T-helper 2 cell (primary cell): ENCODE measurements at places on chromosomes 11 and 22.

DNA sequence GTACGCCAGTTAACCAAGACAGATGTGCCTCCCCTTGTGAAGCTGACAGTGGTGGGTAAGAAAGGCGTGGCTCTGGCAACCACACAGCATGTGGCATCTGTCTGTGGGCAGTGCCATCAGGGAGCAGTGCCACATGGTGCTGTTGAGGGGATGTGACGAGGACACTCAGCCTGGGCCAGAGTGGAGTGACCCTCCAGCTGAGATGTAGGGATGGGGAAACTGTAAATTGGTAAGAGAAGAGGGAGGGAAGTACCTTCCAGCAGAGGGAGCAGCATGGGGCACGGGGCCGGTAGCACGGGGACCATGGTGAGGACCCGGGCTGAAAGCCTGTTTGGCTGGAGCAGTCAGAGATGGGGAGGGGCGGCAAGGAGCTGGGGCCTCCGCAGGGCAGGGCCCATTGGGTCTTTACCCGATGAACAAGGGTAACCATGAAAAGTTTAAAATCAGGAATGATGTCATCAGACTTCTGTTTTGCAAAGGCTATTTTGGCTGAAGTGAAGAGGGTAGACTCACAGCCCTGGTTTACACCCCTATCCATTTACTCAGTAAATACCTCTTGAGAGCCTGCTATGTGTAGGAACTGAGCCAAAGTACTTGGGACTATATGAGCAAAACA, 10.4 kb downstream of the TMPRSS6 start:
- DNase-seq: no peak

- no peak for DNase-seq
Measured at GRCh38 chr11:86101493-86101892, 32.6 kb upstream of the PICALM start.

- no peak for DNase-seq
Measured at GRCh38 chr11:26134481-26135355, 197.2 kb upstream of the ANO3 start.

- no peak for DNase-seq
Measured at GRCh38 chr11:78420796-78421209, 3.2 kb upstream of the GAB2 start.
